ENCODE measurements at places on chromosomes 13 and 19.

- DNase-seq, result no peak
These were observed 193.0 kb upstream of the NBEA start for GRCh38 chr13:34749046-34749445.

DNA sequence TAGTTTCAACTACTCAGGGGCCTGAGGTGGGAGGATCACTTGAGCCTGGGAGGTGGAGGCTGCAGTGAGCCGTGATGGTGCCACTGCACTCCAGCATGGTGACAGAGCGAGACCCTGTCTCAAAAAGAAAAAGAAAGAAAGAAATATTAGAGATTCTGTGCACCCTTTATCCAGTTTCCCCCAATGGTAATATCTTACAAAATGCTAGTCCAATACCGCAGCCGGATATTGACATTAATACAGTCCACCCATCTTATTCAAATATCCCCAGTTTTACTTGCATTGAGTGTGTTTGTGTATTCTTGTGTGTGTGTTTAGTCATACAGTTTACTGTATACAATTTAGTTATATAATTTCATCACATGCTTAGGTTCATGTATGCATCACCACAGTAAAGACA lies 8.6 kb upstream of the IFNL4 start:
- no peak for DNase-seq

- DNase-seq, result no peak
These were observed 24.9 kb downstream of the SLC8A2 start for GRCh38 chr19:47446534-47447469.

GRCh38 chr13:98954313-98954712 lies 23.6 kb downstream of the DOCK9 start:
- no peak for DNase-seq

- no peak for DNase-seq
These were observed 1161.3 kb downstream of the SLITRK1 start for GRCh38 chr13:82720986-82721385.

GRCh38 chr13:48977973-48978372 lies 2.3 kb downstream of the FNDC3A start:
- DNase-seq, result no peak

GRCh38 chr13:110593430-110594130 lies 21.8 kb upstream of the NAXD start:
- DNase-seq, result peak; percentile 70

DNA sequence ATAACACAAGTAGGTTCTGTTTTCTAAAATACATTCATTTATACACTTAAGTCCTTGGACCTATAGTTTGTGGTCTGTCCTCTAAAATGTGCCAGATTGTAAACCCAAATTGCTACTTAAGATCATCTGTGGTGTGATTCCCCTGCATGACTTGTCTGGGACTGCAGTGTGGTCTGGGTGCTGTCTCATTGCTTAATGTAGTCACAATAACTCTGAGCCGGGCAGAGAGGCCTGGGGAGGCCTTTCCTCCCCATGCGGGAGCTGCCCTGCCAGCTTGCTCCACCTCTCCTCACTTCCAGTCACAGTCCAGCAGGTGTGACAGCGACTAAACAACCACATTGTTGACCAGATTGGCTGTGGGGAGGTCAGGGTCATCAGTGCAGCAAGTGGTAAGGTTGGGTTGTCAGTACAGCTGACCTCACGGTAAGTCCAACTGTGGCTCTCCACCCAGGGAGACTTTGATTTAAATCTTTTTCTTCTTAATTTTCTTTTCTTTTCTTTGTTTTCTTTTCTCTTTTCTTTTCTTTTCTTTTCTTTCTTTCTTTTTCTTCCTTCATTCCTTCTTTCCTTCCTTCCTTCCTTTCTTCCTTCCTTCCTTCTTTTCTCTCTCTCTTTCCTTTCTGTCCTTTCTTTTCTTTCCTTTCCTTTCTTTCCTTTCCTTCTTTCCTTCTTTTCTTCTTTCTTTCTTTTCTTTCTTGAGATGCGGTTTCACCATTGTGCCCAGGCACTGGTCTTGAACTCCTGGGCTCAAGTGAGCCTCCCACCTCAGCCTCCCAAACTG lies 4.4 kb upstream of the TUBA3C start:
- DNase-seq, result no peak

Measured in pons (tissue), 1 donor.